ENCODE measurements at places on chromosomes 1 and 21.
A peak's percentile ranks its signal among the peaks of the same experiment; 100 is the strongest.

DNA sequence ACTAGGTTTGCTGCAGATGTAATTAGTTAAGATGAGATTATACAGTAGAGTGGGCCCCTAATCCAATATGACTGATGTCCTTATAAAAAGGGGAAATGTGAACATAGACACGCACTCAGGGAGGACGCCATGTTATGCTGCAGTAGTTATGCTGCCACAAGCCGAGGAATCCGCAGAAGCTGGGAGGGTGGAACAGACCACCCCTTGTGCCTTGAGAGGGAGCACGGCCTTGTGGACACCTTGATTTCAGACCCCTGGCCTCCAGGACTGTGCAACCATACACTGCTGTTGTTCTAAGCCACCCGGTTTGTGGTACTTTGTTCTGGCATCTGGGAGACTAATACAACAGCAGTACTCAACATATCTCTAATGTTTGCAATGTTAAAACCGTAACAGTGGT is 57.9 kb upstream of the HIVEP3 start:
- DNase-seq, result no peak

- no peak for DNase-seq
These were observed 44.0 kb downstream of the OPTC start for GRCh38 chr1:203537806-203538464.

- no peak for DNase-seq
These were observed 46.9 kb upstream of the PRRC2C start for GRCh38 chr1:171438441-171438840.

- DNase-seq, result no peak
These were observed 146.5 kb downstream of the CHD1L start for GRCh38 chr1:147388969-147389368.

DNA sequence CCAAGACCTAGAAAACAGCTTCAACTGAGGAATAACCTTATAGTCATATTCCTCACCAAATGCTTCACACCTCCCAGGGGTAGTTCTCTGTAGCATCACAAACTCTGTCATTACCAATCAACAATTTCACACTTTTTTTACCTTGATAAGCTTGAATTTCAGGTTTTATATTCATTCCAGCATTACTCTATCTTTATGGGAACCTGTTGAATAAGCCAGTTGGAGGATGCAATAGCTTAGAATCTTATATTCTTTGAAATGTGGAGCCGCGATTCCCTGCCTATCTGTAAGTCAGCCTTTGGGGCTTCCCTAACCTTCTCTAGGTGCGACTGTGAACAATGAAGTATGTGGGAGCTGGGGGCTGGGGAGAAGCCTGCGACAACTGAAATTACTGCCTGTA is 145.4 kb downstream of the GREM2 start:
- DNase-seq, result no peak

GRCh38 chr1:99950486-99950885 is 19.3 kb upstream of the SLC35A3 start:
- DNase-seq, result no peak

- DNase-seq, result no peak
These were observed 22.8 kb downstream of the C2CD2 start for GRCh38 chr21:41931041-41931451.

- DNase-seq, result peak; percentile 53
These were observed 111.9 kb upstream of the L1TD1 start for GRCh38 chr1:62082456-62083363.

GRCh38 chr1:244165701-244166100 is 114.6 kb downstream of the ZBTB18 start:
- DNase-seq, result no peak

DNA sequence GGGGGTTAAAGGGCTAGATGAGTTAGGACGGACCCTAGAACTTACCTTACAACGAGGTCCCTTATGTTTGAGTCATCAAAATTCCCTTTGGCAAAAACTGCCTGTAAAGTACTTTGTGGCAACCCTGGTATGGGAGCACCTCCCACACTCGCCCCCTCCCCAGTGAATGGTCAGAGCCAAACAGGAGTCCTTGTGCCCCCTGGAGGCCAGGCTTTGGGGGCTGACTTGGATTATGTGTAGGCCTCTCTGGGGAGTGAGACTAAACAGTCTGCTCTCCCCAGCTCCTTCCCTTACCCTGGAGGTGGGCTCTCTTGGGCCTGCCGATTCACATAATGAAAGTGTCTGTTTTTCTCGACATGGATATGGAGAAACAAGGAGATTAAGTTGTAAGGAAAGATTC is 81.2 kb downstream of the ADCY10 start:
- no peak for DNase-seq

- DNase-seq, result no peak
These were observed 10.7 kb downstream of the H6PD start for GRCh38 chr1:9245230-9245619.

DNA sequence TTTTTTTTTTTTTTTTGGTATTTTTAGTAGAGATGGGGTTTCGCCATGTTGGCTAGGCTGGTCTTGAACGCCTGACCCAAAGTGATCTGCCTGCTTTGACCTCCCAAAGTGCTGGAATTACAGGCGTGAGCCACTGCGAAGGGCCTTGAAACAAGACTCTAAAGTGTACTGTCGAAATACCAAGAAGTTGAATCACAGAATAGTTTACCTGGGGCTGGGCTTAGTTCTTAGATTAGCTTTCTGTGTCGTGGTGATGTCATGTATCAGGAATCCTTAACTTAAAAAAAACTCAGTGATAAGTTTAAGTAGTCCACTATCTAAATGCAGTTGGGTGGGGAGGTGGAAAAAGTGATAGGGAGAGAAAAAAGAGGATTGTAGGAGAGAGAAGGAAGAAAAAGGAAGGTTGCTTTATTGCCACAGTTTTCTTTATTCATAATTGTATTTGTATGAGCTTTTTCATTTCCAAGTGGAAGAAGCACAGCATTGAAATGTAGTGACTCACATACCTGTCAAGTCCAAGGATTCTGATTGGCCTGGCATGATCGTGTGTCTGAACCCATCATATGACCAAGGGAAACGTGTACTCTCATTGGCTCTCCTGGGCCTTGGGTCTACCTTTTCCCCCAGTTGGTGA is 13.4 kb downstream of the ITSN1 start:
- no peak for DNase-seq

GRCh38 chr21:33820798-33821197 is 94.8 kb downstream of the ATP5PO start:
- no peak for DNase-seq

GRCh38 chr21:14687268-14687625 is 141.1 kb upstream of the SAMSN1 start:
- DNase-seq, result no peak

DNA sequence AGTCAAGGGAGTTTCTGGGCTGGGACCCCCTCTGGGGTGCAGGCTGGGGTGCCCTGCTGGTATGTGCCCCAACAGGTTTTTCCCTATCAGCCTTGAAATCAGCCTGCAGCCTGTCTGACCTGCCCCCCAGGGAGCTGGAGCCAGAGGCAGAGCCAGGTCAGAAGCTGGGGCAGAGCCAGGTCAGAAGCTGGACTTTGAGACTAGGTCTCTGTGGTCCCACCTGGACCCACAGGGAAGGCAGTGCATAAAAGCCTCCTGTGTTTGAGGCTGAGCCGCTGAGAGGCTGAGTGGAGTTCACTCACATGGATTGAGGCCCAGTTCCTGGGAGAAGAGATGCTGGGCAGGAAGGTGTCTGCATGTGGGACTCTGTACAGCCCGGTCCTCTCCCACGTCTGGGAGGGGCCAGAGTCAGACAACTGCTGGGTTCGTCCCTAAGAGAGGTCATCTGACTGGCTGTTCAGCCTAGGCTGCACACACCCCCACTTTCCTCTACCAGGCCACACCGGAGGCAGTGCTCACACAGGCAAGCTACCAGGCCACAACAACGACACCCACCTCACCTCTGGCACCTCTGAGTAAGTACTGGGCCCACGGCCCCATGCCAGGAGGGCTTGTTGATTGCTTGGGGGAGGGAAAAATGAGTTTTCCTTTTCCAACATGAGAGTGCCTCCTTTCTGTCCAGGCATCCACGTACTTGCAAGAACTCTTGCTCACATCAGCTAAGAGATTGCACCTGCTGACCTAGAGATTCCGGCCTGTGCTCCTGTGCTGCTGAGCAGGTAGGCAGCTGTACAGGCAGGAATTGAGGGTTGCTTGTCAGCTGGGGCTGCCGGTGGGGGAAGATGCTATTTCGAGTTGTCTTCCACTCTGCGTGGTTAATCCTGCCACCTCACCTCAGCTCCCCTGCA is at the start of gene ANXA9:
Gene ANXA9 (plus strand): TSS at position 488 of the 908 bp plus-strand sequence. CDS start 814 bp downstream, outside the sequence.
- no peak for DNase-seq

DNA sequence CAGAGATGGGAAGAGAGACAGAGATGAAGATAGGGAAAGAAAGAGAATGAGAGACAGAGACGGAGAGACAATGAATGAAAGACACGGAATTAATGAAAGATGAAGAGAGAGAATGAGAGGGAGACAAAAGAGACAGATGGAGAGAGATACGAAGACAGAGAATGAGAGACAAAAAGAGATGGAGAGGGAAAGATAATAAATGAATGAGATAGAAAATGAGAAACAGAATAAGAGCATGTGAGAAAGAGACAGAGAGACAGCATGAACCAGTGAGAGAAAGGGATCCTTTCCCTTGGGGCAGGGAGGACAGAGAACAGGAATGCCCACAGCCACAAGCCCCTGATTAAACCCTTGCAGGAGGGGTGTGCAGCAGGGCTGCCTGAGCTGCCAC is 5.3 kb upstream of the WNT9A start:
- DNase-seq, result no peak

GRCh38 chr1:151966061-151966460 is 27.6 kb downstream of the S100A10 start:
- no peak for DNase-seq

GRCh38 chr1:116545359-116545705 is 25.5 kb downstream of the CD58 start:
- no peak for DNase-seq

DNA sequence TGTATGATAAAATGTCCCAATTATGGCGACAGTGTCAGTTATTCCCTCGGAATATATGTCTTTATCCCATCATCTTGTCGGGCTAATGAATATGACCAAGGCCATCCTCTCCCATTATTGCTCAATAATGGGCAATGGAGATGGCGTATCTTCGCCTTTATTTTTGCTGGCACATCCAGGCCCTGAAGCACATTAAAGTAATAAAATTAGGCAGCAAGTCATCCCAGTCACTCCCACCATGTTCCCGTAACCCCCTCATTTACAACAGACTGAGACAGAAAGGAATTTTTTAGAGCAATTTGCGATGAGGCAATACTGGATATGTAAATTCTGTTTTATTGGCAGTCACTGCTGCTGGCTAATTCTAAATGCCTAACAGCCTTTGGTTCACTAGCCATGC is 35.3 kb downstream of the CLIC6 start:
- DNase-seq, result no peak

DNA sequence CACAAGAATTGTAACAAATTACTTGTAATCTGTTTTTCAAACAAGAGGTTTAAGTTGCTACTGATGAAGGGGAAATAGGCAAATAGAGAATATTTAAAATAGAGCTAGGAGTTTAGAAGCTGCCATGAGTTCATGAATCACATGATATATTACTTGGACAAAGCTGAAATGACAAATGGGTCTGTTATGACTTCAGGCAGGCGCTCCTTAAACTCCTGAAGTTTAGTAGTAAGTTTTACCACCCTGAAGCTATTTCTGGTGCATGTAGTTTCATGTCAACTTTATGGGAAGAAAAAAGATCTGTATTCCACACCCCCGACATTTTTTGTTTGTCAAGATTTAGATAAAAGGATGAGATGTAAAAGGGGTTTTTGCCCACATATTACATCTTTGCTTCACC is 58.5 kb downstream of the PLA2G4A start:
- no peak for DNase-seq

DNA sequence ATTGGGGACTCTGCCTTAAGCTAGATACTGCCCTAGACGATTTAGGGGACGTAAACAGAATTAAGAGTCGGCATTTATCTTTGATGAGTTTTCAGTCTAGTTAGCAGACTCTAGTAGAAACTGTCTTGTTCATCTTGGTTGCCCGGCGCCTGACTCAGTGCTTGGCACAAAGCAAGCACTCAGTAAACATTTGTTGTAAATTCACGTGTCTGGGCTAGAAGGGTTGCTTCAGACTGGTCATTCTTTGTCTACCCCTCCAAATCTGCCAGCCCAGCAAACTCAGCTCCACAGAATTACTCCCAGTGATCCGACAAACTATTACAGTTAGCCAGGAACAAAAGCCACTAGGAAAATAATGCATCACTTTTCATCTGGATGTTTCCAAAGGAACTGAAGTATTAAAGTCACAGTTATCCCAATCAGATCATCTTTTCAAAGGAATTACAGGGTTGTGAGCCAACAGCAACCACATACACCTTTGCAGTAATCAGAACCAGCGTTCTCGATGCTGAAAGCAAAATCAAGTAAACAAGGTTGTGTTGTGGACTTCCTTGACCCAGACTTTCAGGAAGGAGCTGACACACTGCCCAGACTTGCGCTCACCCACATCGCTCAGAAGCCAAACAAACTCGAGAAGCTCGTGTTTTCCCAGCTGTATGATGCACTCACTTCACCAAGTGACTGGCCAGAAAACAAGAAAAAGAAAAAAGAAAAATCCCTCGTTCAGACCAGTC is 66.5 kb upstream of the GADD45A start:
- DNase-seq, result no peak

- no peak for DNase-seq
These were observed 204.5 kb downstream of the TTLL7 start for GRCh38 chr1:83794384-83794783.

DNA sequence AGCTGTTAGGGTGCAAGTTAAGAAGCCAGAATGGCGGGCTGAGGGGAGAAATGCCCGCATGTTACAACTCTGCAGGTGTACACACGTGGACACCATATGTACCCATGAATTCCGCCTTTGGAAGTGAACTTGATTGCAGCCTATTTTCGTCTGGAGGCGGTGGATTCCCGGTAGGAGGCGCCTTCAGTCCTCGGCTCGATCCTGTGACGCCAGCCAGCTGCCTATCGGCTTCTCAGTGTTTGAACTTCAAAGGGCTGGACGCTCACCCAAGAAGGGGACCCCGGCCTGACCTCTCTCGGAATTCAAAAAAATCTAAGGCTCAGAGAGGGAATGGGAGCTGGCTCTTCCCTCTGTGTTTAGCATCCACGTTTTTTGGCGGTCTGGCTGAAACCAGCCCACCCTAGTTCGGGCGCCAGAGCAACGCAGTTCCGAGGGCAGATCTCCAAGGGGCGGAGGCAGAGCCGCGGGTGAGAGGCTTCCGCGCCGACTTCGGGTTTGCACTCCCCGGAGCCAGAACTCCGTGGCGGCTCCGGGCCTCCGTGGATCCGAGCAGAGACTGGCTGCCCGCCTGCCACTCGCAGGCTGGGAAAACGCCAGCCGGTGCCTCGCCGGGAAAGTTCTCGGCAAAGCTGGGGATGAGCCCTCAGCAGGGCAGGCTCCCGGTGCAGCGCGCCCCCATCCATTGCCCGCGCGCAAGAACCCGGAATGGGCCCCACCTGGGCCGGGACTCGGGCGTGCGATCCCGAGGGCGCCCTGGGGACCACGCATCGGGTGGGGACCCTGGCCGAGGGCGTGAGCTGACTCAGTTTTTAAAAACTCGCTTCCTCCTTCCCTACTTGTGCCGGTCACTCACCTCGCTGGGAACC is 996 bp upstream of the TMEM51 start:
- peak; percentile 43 for DNase-seq

Data from stimulated activated CD8-positive, alpha-beta memory T cell treated with anti-CD3 and anti-CD28 coated beads, Interleukin-4, amount 100 ng/mL, for 48 hours (primary cell).